ENCODE measurements at places on chromosomes 7 and 10.
A peak's percentile ranks its signal among the peaks of the same experiment; 100 is the strongest.

DNA sequence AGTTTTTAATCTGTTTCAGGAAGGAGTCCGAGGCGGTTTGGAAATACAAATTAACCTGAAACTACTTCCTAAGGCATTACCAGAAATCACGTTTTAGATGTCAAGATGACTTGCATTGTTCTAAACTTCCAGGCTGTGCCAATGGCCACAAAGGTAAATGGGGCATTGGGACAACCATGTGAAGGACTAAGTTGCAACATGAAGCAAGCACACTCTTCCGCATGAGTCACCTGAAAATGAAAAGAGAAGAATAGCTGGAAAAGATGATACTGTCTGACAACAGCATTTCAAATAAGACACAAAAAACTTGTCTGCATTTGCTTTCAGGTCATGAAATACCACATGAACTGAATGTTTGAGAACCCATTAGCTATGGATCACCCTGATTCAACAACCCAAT is 262.1 kb downstream of the AHR start:
- H3K4me3 ChIP-seq = no peak overlapping the region
- DNase-seq = no peak
- no peak overlapping the region for H3K27ac ChIP-seq
- H3K36me3 ChIP-seq = no peaks in the 10 kb centered on the region
- no peaks in the 10 kb centered on the region for H3K27me3 ChIP-seq
- H3K4me1 ChIP-seq = 0 out of 2 replicates have a peak, but pooled peaks cover 4% of the 10 kb centered on the region

DNA sequence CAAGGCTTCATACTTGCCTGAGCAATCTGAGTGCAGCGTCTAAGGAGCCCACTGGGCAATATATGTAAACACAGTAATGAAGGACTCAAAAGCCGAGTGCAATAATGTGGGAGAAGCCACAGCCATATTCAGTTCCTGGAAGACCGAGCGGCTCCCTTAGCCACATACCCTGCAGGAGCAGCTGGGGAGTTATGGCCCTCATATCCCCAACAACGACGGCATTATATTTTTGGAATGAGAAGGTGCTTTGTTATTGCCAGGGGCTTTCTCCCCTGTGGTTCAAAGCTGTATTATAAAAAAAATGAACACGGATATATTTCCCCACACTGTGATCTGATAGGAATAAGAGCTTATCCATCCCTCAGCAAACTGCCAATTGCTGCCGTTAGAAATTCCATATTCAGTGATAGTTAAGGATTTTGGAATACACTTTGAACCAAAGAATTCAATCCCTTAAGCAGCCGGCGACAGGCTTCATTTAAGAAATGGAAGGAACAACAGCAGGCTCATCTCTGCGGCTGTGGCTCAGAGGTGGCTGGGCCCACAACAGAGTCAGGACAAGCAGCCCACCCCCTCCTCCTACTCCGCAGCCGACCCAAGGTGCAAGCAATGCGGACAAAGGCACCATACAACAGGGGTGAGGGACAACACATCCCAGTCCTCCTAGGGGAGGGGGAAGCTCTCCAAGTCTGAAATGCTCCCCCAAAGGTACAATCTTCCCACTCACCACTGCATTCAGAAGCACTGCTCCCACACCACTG is 77.2 kb downstream of the TNS3 start:
- H3K4me3 ChIP-seq = no peak overlapping the region
- no peak overlapping the region for H3K27ac ChIP-seq
- no peaks in the 10 kb centered on the region for H3K27me3 ChIP-seq
- H3K36me3 ChIP-seq = no peaks in the 10 kb centered on the region

- no peaks in the 10 kb centered on the region for H3K36me3 ChIP-seq
- H3K27ac ChIP-seq = peak within 1 kb of the TSS; percentile 82
- H3K4me3 ChIP-seq = peak within 1 kb of the TSS; percentile 75
- H3K4me1 ChIP-seq = no peaks in the 10 kb centered on the region
- peak; percentile 91 for DNase-seq
- no peaks in the 10 kb centered on the region for H3K27me3 ChIP-seq
These were observed at the start of gene CCDC7 for GRCh38 chr10:32445740-32446535. CCDC7 (plus strand) TSS chr10:32446140; CDS start chr10:32451643, 5,503 bp downstream.

GRCh38 chr7:64628721-64629120 is 37.2 kb upstream of the ZNF107 start:
- H3K36me3 ChIP-seq = no peaks in the 10 kb centered on the region
- H3K4me3 ChIP-seq = no peak overlapping the region
- H3K4me1 ChIP-seq = no peaks in the 10 kb centered on the region
- H3K27ac ChIP-seq = no peak overlapping the region

GRCh38 chr7:112874909-112875308 is 84.7 kb upstream of the TMEM168 start:
- H3K27ac ChIP-seq = no peak overlapping the region
- H3K36me3 ChIP-seq = no peaks in the 10 kb centered on the region
- H3K4me3 ChIP-seq = no peak overlapping the region
- no peaks in the 10 kb centered on the region for H3K4me1 ChIP-seq
- no peak for DNase-seq

- no peaks in the 10 kb centered on the region for H3K27me3 ChIP-seq
- H3K27ac ChIP-seq = no peak overlapping the region
- DNase-seq = no peak
- H3K4me3 ChIP-seq = no peak overlapping the region
- no peaks in the 10 kb centered on the region for H3K4me1 ChIP-seq
- H3K36me3 ChIP-seq = no peaks in the 10 kb centered on the region
These were observed 13.1 kb downstream of the RSU1 start for GRCh38 chr10:16804123-16804522.

GRCh38 chr7:13800694-13801448 is 188.6 kb downstream of the ETV1 start:
- H3K27me3 ChIP-seq = no peaks in the 10 kb centered on the region
- H3K4me3 ChIP-seq = no peak overlapping the region
- no peaks in the 10 kb centered on the region for H3K36me3 ChIP-seq
- H3K4me1 ChIP-seq = no peaks in the 10 kb centered on the region

Measured in MM.1S (cell line).